Amniotic epithelial cell (primary cell): ENCODE measurements at places on chromosomes 11 and 22.
A peak's percentile ranks its signal among the peaks of the same experiment; 100 is the strongest.

- DNase-seq = peak; percentile 82
Observed at GRCh38 chr22:23533771-23534191, 46.3 kb downstream of the IGLL1 start.

DNA sequence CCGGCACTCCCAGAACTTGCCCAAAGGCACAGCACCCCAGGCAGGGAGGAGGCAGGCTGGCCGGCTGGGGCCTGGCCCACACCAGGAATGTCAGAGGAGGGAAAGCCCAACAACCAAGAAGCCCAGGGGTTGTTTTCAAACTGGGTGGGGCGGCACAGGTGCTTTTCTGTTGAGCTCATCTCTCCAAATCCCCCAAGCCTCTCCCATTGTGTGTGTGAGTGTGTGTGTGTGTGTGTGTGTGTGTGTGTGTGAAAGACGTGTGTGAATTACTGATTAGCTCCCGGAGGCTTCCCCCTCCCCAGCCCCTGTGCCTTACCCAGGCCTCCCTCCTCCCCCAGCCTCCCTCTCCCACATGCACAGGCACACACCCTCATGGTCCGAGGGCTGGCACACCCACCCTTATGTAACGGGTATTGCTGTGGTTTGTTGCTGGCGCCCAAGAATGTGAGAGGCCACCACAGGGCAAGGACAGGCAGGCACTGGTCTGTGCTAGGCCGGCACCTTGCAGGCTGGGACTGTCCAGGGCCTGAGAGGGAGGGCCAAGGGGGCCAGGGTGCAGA, 15.9 kb downstream of the TRIM29 start:
- DNase-seq = no peak

DNA sequence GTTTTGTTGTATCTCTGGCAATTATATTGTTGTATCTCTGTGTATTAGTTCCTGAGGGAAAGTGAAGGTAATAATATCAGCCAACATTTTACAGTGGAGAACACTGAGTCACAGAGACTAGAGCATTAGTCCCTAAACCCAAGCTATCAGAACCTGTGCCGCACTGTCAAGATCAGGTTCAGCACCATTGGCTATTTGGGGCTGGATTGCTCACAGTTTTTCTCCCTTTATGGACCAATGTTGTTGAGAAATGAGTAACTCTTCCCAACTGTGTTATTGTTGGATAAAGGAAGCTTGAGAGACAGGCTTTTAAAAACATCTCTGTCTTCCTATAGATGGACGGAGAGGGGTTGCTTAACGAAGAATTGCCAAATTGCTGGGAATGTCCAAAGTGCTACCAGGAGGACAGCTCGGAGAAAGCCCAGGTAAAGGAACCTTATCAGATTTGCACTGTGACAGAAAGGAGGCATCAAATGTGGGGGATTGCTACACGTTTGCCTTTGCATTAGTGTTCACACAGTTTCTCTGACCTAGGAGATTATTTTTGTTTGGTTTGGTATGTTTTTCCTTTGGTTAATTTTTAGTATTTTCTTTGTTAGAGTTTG, 18.2 kb upstream of the GRK2 start:
- DNase-seq = no peak

DNA sequence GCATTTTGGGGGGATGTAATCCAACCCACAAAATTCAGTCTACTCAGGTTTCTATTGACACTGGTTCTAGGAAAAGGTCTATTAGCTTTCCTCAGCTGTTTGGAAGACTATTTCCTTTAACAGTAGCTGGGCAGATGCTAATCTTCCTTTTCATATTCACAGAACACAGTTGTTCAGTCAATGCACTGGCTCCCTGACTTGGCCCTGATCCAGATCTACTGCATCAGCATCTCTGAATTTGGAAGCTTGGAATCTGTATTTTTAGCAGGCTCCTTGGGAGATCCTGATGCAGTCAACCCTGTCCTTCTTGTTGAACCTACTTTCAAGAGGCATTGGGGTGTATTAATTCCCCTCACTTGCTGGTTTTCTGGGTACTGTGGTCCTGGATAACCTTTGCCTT, 6.3 kb downstream of the HTATIP2 start:
- no peak for DNase-seq

DNA sequence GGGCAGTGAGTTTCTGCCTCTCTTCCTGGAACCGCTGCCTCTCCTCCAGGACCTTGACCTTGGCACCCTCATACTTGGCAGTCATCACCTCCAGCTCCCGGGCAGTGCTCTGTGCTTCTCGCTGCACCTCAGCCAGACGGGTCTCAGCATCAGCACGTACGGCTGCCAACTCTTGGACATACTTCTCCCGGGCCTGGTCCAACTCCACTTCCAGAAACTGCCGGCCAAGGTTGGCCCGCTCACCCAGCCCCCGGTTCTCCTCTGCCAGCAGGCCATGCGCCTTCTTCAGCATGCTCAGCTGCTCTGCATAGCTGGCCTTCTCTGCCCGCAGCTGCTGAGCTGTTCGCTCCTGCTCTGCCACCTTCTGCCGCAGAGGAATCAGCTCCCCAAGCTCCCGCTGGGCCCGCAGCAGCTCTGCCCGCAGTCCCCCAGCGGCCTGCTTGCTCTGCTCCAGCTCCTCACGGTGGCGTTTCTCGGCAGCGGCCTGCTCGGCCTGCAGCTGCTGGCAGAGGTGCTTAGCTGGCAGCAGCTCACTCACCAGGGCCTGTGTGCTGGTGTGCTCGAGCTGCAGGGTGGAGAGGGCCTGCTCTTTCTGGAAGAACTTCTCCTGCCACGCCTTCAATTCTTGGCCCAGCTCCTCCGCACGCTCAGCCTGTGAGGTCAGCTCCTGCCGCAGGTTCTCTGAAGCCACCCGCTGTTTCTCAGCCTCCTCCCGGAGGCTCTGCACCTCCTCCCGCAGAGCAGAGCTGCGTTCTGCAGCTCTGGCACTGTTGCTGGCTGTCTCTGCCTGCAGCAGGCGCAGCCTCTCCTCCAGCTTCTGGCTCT, 14.4 kb downstream of the IL18BP start:
- DNase-seq = peak; percentile 74

DNA sequence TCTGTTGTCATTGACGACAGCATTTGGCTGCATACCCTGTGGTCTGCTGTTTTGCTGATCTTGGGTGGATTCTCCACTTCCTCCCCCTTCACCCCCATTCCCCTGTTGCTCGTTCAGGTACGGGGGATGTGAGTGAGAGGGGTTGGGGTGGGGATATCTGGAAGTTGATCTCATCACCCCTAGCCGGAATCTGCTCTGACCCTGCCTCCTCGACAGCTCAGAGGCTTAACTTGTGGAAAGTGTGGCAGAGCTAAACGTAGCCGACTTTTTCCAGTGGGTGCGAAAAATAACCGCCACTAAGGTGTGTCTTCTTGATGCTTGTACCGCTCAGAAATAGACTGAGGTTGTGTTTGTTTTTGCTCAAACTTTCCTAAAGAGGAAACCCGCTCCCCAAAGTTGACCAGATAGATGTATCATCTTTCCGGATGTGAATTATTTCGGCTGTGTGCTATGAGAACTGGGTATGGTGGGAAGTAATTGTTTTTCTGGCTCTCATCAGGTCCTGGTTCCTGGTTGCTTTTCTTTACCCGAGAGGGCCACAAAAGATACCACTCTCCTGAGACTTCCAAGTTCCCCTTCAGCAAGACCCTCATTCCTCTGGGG, 6.6 kb downstream of the ZBTB16 start:
- DNase-seq = no peak

- DNase-seq = no peak
Observed at GRCh38 chr22:29194184-29194583, 11.5 kb upstream of the EMID1 start.

DNA sequence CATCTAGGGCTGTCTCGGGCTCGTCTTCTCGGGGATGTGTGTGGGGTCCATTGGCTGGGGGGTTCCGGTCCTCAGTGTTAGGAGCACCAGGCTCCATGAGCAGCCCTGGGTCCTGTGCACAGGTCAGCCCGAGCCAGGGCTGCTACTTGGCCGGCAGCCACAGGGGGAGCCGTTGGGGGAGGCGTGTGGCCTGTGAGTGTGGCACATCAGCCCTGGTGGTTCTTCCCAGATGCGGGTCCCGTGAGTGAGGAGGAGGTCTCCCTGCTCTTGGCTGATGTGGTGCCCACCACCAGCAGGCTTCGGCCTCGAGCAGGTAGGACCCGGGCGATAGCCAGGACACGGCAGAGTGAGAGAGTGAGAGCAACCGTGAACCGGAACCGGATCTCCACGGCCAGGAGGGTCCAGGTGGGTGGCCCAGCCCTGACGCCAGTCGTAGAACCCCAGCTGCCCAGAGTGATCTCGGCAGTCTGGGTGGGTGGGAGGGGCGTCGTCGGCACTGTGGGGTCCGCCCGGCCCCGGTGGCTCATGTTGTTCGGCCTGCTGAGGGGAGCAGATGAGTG, 18.5 kb downstream of the IRF7 start:
- no peak for DNase-seq

DNA sequence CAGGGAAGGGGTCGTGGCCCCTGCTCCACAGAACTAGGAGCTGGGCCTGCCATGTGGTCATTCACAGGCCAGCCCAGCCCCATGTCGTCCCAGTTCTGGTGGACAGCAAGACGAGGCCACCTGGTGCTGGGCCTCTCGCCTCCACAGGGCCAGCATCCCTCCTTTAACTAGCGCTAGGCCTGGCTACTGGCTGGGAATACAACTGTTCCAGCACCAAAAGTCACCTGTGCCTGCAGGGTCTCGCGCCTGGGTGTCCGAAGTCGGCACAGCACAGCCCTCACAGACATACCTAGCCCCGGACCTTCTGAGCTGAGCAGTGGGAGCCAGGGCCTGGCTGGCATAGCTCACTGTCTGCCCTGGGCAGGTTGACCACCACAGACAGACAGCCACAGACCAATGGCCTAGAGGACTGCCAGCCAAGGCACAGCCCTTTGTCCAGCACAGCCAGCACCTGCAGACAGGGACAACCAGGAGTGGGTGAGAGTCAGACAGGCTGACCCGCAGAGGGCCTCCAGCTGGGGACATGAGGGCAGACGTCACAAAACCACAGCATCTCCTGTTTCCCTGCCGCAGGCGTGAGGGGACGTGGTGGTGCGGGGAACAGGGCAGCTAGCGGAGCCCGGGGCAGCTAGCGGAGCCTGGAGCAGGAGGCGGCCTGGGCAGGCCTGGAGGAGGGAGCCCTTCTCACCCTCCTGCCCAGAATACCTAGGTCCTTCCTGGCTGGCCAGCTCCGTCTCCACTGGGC, 27.2 kb upstream of the TH start:
- no peak for DNase-seq

DNA sequence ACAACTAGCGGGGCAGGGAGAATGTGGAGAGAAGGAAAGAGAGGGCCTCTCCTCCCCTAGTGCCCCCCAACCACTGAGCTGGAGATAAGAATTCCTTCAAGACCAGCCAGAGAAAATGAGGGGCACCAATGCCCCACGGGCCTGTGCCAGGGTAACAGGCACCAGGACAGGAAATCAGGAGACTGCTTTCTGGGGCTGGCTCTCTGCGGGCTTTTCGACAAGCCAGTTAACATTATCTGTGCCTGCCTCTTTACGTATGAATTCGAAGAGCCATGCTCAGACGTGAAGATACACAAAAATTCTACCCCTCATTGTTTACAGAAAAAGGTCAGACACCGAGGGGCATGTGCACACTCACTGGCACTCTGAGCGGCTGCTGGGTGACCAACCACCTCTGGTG, 52.1 kb downstream of the MYH9 start:
- DNase-seq = no peak

- no peak for DNase-seq
Observed at GRCh38 chr22:31615491-31615860, 46.5 kb downstream of the PISD start.

DNA sequence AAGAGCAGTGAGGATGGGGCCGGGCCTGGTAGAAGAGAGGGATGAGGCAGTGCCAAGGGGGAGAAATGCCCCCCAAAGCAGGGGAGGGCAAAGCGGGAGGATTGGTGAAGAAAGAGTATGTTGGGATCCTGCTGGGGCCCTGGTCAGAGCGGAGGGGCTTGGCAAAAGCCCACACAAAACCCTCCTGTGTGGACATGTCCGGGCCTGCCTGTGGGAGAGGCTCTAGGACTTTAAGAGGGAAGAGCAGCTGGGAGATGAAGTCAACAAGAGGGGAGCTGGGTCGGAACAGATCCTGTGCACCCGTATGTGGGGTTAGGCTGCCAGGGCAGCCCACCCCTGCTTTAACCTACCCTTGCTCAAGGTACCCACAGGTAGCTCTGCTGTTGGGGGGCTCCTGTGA, 25.8 kb downstream of the ART5 start:
- no peak for DNase-seq

DNA sequence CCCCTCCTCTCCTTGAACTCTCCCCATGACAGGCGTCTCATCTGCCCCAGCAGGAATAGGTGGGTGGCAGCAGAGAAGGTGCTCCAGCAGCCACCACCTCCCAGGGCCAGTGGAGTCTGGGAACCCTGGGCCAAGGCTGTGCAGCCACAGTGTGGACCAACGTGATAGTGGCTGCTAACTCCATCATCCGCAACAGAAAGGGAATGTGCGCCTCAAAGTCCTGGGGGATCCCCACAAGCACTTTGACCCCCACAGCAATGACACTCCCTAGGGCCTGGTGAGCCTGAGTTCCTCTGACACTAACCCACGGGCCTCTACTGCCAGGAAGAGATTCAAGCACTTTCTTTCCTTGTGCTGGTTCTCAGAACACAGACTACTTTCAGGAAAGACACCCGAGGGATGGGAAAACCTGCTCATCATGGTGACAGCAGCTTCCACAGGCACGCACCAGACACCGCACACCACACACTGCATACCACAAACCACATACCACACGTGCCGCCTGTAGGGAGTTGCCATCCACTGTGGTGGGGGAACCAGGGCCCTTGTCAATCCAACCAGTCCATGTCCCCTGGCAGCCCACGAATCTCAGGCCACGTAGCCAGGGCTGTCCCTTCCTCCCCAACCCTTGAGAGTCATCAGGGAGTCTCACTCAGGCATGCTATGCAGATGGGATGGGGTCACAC, 3.4 kb upstream of the SLC25A1 start:
- DNase-seq = no peak

DNA sequence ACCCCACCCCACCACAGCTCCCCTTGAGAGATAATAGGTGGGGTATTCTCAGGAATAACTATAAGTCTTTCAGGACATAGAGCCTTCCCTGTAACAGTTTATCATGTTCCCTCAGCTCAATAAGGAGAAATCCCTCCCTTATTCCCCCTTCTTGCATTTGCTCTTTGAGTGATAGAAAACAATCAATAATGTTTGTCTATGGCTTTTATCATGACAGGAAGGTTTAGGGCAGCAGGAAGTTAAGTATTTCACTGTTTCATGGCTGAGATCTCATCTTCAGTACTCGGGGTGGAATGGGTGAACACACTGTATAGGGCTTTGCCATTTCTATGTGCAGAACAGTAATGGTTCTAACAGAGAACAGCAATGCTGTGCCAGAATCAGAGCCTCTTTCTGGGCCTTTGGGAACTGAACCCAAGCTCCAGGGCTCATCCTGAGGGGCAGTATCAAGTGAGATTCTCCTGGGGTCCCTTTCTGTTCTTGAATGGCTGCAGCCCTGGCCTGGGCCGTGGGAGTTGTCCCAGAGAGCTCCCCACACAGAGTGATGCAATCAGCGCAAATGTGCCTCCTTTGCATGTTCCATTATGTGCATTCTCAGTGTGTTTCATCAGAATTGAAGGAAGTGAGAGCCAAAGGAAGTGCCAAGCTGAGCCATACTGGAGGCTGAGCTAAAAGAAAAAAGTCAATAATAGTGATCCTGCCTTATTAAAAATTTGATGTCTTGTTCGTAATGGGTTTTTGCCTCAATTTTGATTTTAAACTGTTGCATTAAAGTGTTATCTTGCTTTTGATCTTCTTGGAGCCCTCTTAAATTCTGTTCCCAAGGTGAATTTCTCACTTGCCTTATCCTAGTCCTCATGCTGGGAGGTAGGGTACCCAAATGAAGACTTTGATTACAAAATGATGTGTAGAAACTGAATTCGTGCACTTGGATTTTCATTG, 2.9 kb upstream of the CYP2R1 start:
- DNase-seq = peak; percentile 84
